Keratinocyte (primary cell): ENCODE measurements at places on chromosomes 12 and 14. TPM values are rescaled to one million over a fixed set of nuclear protein-coding genes. Genes with fewer than 3 reads are reported as not detected.

FOXN4 gene
- polyA plus RNA-seq, result not detected in 3 replicates

DNA sequence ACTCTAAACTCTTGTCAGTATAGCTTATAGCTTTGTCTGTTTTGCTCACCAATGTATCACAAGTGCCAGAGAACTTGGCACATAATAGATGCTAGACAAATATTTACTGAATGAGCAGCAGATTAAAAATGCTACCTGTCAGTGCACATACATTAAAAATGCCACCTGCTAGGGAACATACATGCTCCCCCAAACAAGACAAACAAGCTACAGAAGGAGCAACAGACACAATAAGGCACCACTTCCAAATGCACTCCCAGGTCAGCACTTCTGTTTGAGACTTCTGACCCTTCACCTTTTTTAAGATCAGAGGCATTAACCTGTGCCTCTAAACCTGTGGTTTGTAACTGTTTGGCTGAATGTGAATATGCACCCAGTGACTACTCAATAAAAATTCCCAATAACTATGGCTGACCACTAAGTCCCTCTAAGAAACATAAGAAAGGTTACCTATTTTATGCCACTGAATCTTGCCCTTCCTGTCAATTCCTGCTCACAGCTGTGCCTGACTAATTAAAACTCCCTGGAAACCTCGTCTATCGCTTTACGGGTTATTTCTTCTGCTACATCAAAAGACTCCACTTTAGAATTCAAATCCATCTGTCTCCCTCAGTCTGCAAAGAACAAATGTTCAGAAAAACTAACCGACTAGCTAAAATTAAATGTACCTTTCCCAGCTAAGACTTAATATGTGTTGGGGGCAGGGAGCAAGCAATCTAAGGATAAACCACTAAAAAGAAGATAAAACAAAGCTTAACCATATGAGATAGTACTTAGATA lies 41.0 kb downstream of the HECTD4 start:
- H3K27me3 ChIP-seq, result no peaks in the 10 kb centered on the region
- no peak for DNase-seq
- no peak overlapping the region for H3K4me3 ChIP-seq
- peaks cover 9% of the 10 kb centered on the region for H3K4me1 ChIP-seq

- H3K4me3 ChIP-seq, result no peak overlapping the region
- peaks cover 10% of the 10 kb centered on the region for H3K27me3 ChIP-seq
- H3K4me1 ChIP-seq, result no peaks in the 10 kb centered on the region
- no peak for DNase-seq
- H3K27ac ChIP-seq, result no peak overlapping the region
These were observed 519.3 kb downstream of the MED13L start for GRCh38 chr12:115758183-115758582.

DNA sequence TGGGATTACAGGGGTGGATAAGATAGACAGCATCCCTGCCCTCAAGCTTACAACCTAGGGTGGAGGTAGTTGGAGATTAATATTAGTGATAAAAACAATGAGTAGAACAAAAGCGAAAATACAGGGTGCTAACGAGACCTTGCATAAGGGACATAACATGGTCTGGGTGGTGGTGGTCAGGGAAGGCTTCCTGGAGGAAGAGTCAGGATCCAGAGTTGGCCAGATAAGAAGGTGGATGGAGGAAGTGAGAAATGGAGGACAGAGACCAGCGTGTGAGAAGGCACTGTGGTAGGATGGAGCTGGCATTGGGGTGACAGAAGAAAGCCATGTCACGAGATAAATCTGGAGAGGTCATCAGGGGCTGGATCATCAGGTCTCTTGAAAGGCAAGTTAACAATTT lies 19.2 kb downstream of the NOS1 start:
- no peak for DNase-seq
- H3K27ac ChIP-seq, result peak overlapping the region; percentile 73
- no peaks in the 10 kb centered on the region for H3K27me3 ChIP-seq
- H3K4me3 ChIP-seq, result no peak overlapping the region
- H3K36me3 ChIP-seq, result no peaks in the 10 kb centered on the region

- H3K4me1 ChIP-seq, result no peaks in the 10 kb centered on the region
- H3K36me3 ChIP-seq, result no peaks in the 10 kb centered on the region
- no peak overlapping the region for H3K4me3 ChIP-seq
- no peak for DNase-seq
These were observed 27.4 kb upstream of the DDHD1 start for GRCh38 chr14:53180272-53181221.

DNA sequence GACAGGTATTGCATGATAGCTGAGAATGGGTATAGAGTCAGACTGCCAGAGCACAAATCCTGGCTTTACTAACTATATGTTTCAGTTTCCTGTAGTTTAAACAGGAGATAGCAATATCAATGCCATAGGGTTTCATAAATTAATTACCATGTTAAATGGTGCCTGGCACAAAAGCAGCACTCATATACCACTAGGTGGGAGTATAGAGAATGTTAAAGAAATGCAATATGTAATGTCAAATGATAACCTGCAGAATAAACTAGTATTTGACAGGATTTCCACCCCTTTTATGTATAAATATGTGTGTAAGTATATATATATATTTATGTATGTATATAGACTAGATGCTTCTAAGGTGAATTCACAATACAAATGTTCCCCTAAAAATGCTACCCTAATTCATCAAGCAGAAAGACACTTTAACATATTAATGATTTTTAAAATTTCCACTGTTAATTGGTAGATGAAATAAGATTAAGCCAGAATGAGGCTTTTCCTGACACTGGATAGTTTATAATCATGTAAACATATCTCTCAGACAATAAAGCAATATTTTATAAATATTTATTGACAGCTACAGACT lies 8.6 kb downstream of the WDR89 start:
- no peak overlapping the region for H3K27ac ChIP-seq
- no peaks in the 10 kb centered on the region for H3K36me3 ChIP-seq
- no peaks in the 10 kb centered on the region for H3K27me3 ChIP-seq
- H3K4me3 ChIP-seq, result no peak overlapping the region

DNA sequence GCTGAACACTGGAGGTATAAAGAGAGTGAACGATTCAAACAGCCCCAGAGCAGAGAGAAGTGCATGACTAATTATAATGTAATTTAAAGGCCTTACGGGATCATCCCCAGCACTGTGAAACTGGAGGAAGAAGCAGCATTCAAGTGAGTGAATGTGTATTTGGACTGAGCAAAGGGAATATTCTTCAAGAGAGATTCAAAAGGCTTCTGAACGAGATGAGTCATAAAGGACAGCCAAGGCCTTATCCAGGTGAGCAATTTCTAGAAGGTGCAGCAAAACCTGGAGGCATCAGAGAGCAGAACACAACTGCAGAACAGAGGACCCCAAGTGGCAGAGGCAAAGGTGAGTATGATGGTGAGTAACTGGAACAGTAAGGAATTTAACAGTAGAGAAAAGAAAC lies 127.2 kb downstream of the BCAT1 start:
- H3K27me3 ChIP-seq, result no peaks in the 10 kb centered on the region
- DNase-seq, result peak; percentile 54
- peak overlapping the region; percentile 58 for H3K27ac ChIP-seq
- H3K36me3 ChIP-seq, result no peaks in the 10 kb centered on the region

GRCh38 chr12:46456356-46457334 lies 84.1 kb upstream of the SLC38A2 start:
- peaks cover 59% of the 10 kb centered on the region for H3K4me1 ChIP-seq
- no peaks in the 10 kb centered on the region for H3K27me3 ChIP-seq
- H3K36me3 ChIP-seq, result no peaks in the 10 kb centered on the region
- H3K4me3 ChIP-seq, result no peak overlapping the region
- peak overlapping the region; percentile 34 for H3K27ac ChIP-seq
- no peak for DNase-seq
